Endothelial cell (in vitro differentiated cells): ENCODE measurements at places on chromosomes 6 and 20.

GRCh38 chr6:42293386-42293977, 75.8 kb upstream of the MRPS10 start:
- no peak for DNase-seq

DNA sequence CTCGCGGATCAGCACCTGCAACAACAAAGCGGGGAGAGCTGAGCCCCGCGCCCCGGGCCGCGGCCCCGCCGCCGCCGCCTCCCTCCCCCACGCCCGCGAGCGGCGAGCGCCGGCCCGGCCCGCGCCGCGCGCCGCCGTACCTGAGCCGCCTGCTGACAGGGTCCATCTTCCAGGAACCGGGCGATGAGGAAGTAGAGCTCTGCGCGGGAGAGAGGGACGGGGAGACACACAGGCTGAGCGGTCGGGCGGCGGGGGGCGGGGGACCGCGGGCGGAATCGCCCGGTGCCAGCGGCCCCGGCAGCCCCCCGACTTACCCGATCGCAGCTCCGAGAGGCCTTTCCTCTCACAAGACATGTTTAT, 359 bp downstream of the PHIP start:
- DNase-seq, result peak; percentile 44

GRCh38 chr6:36227379-36228228, 31.1 kb downstream of the BRPF3 start:
- DNase-seq, result no peak

GRCh38 chr6:40352006-40352405, 235.2 kb downstream of the LRFN2 start:
- DNase-seq, result no peak

DNA sequence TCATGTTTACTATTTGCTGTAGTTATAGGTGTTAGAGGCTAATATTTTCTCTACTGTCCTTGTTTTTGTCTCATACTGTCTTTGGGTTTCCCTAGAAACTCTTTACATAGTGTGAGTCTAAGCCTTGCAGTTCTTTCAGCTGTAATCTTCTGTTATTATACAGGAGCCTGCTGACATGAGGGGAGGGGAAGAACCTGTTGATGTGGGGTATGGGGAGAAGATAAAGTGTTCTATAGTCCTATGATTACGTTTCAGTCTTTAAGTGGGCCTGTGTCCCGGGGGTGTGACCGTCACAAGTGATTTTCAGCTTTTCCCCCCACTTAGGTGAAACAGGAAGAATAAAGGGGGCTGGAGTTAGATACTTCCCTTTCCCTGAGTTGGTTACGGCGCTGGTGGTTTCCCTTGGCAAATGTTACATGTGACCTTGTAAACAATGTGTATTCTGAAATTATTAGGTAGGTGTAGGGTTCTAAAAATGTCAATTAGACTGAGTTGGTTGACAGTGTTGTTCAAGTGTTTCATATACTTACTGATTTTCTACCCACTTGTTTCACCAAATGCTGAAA, 41.3 kb downstream of the REV3L start:
- DNase-seq, result no peak

DNA sequence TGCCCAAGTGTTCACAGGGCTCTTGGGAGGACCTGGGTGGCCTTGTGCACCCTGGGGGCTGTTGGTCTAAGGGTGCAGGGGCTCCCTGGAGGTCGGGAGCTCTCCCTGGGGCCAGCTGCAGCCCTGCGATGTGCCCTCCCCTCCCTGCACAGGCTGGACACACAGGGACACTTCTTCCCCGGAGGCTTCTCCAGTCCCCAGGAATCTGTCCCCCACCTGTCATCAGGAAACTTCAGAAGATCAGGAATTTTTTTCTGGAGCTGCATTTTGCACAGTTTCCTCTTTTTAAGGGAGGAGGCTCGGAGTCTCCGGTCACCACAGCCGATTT, 66.9 kb upstream of the BHLHE23 start:
- DNase-seq, result no peak

DNA sequence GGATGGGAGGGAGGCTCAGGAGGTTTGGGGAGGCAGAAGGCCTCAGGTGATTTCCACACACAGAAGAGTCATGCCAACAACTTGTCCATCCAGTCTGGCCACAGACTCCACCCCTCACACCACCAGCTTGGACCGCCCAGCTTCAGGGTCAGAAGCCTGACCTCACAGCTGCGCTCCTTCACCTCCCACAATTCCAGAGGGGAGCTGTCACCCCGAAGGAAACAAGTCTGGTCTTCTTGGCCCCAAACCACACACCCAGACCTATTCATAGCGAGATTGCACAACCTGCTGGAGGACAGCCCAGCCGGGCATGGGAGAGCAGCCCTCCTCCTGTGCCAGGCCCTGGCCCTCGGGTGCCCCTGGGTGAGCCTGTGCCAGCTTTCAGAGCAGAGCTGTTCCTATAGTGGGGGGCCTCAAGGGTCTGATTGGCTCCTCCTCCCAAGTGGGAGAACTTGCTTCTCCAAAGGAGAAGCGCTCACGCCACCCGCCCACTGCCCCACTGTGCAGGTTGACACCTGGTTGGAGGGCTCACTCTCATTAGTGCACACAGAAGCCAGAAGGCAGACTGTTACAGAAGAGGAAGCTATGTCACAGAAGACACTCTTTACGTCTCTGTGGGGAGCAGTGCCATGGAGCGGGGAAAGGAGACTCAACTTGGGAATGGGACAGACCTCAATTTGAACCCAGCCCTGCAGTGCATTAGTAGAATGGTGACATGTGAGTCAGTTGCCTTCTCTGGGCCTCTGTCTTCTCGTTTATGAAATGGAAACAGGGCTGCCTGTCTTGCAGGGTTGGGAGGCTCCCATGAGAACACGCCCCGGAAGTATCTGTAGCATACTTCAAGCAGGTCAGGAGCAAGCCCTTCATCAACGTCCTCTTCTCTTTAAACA, 128.8 kb downstream of the FOXO3 start:
- DNase-seq, result no peak

DNA sequence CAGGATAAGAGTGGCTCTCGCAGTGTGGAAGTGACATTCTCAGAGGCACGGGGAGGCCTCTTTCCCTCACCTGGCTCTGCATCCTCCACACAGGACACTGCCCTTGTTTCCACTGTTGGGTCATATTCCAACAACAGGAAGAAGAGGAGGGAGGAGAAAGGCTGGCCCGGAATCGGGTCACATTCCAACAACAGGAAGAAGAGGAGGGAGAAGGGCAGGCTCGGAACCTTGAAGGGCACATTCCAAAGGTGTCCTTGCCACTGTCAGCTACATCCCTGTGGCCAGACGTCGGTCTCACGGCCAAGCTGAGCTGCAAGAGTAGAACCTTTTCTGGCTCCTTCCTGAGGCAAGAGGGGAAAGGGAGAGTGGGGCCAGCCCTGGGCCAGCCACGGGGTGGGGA, 25.4 kb downstream of the CHRNA4 start:
- peak; percentile 31 for DNase-seq

DNA sequence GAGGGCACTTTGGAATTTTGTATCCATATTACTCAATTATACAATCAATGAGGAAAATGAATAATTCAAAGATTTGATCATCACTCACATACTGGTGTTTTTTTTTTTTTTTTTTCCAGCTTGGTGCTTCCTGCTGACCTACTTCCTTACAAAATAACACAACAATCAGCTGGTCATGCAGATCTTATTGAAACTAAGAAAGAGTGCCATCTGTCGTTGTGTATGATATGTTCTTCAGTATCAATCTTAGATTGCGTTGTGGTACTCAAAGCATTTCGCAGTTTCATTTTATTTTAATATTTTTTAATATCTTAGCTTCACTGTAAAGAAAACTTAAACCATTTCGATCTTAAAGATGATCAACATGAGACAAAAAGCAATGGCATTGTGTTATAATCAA, 155.6 kb downstream of the OGFRL1 start:
- no peak for DNase-seq

- DNase-seq, result no peak
Observed at GRCh38 chr6:97508646-97509045, 225.6 kb upstream of the MMS22L start.

- DNase-seq, result no peak
Observed at GRCh38 chr6:139149383-139149782, 14.5 kb downstream of the HECA start.

- DNase-seq, result peak; percentile 5
Observed at GRCh38 chr20:51828762-51829161, 26.4 kb upstream of the SALL4 start.

DNA sequence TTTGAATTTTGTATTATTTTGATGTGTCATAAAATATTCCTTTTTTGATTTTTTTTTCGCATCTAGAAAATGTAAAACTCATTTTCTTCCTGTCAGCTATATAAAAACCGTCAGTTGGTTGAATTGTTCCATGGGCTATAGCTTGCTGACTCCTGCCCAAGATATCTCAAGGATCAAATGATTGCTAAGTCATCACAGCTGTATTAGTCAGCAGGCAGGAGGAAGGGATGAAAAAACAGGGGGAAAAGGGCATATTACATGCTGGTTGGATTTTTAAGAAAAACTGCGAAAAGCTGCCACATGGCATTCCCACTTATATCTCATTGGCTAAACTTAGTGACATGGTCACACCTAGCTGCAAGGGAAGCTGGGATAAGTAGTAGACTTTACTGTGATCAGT, 569.9 kb downstream of the BCKDHB start:
- no peak for DNase-seq

DNA sequence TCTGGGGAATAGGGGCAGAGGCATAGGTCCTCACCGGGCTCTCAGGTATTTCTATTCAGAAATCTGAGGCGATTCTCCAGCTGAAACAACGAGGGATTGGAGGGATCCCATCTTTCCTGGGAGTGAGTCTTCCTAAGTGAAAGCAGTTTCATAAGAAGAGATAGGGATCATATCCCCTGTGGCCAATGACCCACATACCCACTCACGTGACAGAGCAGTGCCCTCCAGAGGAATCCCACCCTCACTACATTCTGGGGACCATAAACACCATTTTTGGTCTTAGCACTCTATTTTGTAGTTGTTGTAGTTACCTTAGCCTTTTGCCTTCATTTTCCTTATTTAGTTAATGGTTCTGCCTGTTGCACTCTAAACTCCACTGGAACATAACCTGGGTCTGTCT, 121.1 kb downstream of the GPR63 start:
- no peak for DNase-seq

DNA sequence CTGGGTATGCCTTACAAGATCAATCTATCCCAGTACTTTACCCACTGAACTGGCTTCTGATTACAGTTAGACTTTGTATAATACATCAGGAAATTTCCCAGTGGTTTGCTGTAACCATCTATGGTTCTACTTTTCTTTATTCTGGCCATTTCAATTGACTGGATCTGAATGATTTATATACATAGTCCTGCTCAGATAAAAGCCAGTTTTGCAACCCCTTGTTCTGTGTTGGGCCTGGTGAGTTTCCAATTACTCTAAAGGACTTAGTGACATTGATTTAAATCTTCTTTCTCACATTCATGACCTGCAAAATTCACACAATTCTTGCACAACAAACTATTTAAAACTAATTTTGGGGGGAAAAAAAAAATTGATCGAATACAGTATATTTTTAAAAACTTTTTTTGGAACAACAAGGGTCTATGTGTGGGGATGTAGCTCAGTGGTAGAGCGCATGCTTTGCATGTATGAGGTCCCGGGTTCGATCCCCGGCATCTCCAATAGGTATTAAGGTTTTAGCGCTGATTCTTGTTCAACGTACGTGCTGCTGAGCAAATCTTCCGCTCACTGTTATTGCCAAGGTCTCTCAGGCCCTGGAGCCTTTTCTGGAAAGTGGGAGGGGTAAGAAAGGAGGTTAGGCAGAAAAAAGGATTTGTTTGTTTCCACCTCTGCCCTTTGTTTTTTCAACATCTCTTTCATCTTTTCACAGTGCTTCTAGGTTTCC, 117.5 kb downstream of the GPX5 start:
- DNase-seq, result peak; percentile 46

GRCh38 chr6:162999575-163000285, 272.0 kb downstream of the PACRG start:
- DNase-seq, result no peak

GRCh38 chr20:37223053-37223452, 38.6 kb downstream of the GHRH start:
- DNase-seq, result no peak

- no peak for DNase-seq
Observed at GRCh38 chr20:37238935-37239451, 22.6 kb downstream of the GHRH start.

- DNase-seq, result no peak
Observed at GRCh38 chr6:16421462-16421960, 183.1 kb downstream of the GMPR start.

DNA sequence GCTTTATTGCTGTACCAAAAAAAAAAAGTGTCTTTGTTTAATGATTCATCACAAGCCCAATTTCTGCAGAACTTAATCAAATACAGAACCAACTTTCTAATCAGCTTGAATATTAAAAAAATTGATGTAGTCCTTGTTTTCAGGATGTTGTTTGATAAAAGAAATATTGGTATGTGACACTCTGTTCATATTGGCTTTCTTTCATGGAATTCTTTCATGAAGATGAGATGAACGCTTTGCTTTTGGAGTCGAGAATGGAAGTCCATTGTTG, 184.3 kb downstream of the ZNF217 start:
- DNase-seq, result no peak

GRCh38 chr6:140921366-140922226, 1211.1 kb upstream of the GJE1 start:
- DNase-seq, result peak; percentile 27

DNA sequence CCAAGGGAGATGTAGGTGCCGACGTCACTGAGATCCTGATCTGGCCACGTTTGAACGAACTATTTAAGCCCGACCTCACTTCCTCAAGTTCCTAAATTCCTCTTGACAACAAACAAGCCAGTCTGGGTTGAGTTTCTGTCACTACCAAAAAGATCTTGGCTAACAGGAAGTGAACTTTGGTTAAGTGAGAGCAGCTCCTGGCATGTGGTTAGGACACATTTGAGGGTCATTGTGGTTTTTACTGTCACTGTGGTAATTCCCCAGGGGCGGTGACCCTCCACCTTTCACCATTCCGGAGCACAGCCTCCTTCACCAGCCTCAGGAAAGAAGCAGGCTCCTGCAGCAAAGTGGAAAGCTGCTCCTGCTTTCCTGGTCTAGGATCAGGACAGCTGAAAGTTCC, 43.1 kb upstream of the ZNF831 start:
- no peak for DNase-seq

GRCh38 chr6:118859517-118860064, 34.4 kb upstream of the ASF1A start:
- DNase-seq, result no peak

- no peak for DNase-seq
Observed at GRCh38 chr6:128432394-128432793, 88.0 kb downstream of the PTPRK start.

DNA sequence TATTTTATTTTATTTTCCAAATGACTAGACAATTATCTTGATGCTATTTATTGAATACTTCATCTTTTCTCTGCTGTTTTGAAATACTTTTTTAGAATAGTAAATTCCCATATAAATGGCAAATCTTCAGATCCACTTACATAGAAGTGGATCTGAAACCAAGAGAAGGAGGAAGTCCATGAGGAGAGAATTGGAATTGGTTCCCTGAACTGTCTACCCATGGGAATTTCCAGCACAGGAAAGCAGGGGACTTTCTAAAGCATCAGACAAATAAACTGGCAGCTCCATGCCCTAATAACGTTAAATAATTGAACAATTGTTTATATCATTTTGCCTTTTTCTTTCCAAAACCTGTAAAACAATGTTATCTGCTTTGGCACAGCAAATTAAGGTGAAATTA, 47.1 kb upstream of the PNRC1 start:
- DNase-seq, result no peak
